ENCODE measurements at places on chromosomes 7 and 10.

- DNase-seq, result no peak
Observed at GRCh38 chr10:99579971-99580370, 40.3 kb downstream of the SLC25A28 start.

DNA sequence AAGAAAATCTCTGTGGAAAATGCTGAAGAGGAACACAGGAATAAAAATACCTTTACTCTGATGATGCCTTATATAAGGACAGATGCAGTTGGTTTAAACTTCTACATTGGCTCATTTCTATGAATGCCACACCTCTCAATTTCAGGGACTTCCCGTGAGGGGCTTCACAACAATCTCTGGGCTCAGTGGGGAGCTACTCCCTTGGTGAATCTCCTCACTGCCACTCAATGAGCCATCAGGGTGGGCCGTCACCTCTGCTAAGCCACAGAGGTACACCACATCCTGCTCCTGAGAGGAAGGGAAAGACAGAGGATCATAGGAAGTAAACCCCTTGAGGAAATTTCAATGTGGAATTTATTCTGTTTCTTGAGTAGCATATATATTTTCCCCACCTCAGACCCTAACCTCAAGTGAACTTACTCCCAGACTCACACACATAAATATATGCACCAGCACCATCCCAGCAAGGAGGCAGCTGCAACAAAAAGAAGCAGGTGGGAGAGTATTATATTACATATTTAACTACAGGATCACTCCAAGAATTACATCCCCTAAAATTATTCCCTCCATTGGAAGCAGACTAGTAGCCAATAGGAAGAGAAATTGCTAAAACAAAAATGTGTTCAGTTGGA, 63.3 kb upstream of the PRSS1 start:
- DNase-seq, result no peak

GRCh38 chr10:11698691-11699549, 43.3 kb upstream of the ECHDC3 start:
- no peak for DNase-seq

DNA sequence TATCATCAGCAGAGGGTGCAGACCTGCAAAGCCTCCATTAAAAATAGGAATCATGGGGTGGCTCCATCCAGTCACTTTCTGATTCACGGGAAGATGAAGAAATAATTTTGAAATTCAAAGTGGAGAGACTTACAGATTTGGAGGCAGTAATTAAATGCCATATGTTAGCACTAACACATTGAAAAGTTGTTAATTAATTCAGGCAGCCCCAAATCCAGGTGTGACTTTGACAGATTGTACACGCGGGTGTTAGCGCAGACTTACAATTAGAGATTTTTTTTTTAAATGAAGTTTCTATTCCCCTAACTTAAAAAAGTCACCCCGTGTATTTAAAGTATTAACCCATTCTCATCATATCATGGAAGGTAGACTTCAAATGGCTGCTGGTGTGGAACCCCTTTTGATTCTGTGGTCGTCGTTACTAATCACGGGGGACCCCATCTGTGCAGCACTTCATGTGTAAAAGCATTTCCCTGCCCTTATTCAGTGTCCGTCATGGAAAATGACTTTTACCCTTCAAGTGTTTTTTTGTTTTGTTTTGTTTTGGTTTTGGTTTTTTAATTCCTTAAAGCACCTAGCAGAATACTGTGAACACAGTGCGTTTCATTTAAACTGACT, 235.8 kb downstream of the CELF2 start:
- no peak for DNase-seq

GRCh38 chr7:153152801-153153422, 393.4 kb downstream of the ACTR3B start:
- no peak for DNase-seq

GRCh38 chr10:133052076-133052475, 35.6 kb upstream of the ADGRA1 start:
- DNase-seq, result no peak

DNA sequence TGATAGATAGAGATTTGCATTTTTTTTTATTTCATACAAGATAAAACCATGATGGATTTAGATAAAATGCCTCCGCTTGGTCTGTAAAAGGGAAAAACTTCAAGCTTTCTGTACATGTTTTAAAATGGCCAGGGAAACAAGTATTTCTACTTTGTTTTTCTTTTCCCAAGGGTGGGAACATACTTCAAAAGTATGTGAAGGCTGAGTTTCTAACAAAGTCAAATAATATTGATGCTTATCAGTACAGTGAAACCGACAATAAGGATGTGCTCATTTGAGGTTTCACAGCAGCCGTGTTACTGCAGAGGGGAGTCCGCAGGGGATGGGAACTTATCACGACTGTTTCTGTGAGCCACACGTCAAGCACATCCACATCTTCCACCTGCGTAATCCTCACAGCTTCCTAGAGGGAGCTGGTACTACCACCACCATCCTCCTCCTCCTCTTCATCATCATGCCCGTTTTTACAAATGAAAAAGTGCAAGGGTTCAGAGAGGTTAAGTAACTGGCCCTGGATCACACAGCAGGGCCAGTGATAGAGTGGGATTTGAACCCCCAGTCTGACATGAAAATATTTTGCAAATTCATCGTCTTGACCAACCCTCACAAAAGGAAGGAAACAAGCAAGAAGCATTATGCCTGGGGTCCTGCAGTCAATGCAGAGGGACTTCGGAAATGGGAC, 94.3 kb downstream of the GPR26 start:
- DNase-seq, result no peak

GRCh38 chr7:17485368-17485767, 186.9 kb downstream of the AHR start:
- no peak for DNase-seq

- no peak for DNase-seq
Observed at GRCh38 chr10:13973742-13974141, 357.0 kb downstream of the FRMD4A start.

DNA sequence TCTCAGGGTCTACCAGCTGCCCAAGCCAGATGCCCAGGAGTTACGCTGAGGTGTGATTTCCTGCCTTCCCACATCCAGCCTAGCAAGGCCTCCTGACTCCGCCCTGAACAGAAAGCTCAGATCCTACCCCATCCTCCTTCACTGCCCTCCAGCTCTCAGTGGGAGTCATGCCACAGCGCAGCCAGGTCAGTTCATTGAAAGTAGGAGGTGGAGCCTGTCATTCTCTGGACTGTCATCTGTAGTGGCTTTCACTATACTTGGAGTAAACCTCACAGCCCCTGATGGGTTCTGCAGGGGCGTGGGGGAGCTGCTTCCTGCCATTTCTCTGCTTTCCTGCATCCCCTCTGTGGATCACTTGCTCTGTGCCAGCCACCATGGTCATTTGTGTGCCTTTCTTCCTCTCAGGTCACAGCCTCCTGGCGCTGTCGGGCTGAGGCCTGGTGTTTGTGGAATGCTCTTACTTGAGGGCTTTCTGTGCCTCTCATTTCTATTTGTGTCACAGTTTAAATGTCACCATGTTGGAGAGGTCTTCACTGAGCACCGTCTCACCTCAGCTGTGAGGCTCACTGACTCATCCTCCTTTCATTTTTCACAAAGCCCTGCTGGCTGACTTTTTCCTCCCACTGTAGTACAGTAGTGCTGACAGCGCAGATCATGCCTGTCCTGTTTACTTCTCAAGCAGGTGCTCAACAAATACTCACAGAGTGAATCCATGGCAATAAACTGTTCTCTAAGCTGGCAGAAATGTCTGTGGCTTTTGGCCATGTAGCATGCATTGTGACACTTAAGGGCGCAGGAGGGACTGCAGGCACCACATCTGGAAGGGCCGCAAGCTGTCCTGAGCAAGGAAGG, 61.0 kb upstream of the TMEM248 start:
- peak; percentile 47 for DNase-seq

DNA sequence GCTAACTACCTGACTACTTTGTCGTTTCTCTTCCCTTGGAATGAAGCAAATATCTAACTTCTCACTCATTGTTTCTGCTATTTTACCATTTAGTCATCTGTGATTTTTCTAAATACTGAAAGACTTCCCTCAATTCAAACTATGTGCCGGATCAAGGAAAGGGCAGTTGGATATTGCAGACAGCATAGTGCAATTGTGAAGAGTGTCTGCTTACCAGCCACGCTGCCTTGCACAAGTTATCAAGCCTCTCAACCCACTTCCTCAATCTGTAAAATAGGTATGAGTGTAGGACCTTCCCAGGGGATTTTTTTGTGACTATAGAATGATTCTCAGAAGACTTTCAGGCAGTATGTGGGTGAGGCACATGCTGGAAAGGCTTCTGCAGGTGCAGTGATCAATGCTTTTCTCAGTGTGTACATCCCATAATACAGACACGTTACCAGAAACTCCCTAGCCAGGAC, 54.3 kb downstream of the EGFR start:
- DNase-seq, result no peak
